ENCODE measurements at places on chromosomes 12 and 14.

GRCh38 chr14:99380991-99381687, 99.5 kb downstream of the SETD3 start:
- no peak for DNase-seq

GRCh38 chr12:28024231-28024995, 51.9 kb upstream of the PTHLH start:
- DNase-seq = no peak

- DNase-seq = no peak
Observed at GRCh38 chr12:130663514-130663913, 52.6 kb downstream of the RIMBP2 start.

- DNase-seq = no peak
Observed at GRCh38 chr12:79522257-79522988, 168.3 kb downstream of the PAWR start.

- no peak for DNase-seq
Observed at GRCh38 chr14:33871394-33871793, 79.5 kb downstream of the EGLN3 start.

GRCh38 chr14:104316723-104317491, 178.5 kb downstream of the KIF26A start:
- no peak for DNase-seq

DNA sequence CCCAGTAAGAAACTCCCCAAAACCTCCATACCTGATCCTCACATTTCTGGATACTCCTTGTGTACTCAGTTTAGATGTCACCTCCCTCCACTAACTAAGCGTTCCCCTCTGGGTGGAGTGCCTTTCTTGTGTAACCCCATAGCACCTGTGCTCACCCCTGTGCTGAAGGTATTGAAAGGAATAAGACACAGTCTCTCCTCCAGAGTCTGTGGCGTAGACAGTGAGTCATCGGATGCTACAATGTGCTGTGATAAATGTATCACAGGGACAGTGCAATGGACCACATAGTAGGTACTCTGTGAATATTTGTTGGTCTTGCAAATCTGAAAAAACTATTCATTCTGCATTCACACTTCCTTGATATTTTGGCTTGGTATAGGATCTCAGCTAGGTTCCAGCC, 30.8 kb downstream of the TSPAN9 start:
- DNase-seq = no peak

All from GM12892 (cell line).